ENCODE measurements at places on chromosomes 16 and 17. TPM values are rescaled to one million over a fixed set of nuclear protein-coding genes. Genes with fewer than 3 reads are reported as not detected.

Gene KRT9
- not detected for total RNA-seq

Gene KRT25
- not detected for total RNA-seq

- no peaks in the 10 kb centered on the region for H3K4me1 ChIP-seq
- no peaks in the 10 kb centered on the region for H3K36me3 ChIP-seq
These were observed 13.2 kb downstream of the DDX42 start for GRCh38 chr17:63786971-63787711.

DNA sequence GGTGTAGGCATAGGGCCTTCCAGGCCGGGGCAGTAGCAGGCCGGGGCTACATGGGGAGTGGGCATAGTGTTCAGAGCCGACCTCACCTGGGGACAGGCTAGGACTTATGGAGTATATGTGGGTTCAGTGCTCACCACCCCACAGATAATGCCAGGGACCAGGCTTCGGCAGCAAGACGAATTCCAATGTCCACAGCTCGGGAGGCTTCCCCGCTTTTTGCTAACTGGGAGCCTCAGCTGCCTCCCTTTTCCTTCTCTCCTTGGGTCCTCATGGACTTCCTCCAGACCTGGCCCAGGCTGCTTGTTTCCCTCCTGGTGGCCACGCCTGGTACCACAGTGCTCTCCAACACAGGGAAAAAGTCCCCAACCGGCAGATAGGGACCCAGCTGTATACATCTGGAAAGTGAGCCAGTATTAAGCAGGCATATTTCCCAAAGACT, 20.1 kb upstream of the SLC46A1 start:
- no peaks in the 10 kb centered on the region for H3K27me3 ChIP-seq
- H3K4me3 ChIP-seq = no peak overlapping the region
- no peaks in the 10 kb centered on the region for H3K36me3 ChIP-seq
- H3K4me1 ChIP-seq = no peaks in the 10 kb centered on the region
- H3K27ac ChIP-seq = no peak overlapping the region
- DNase-seq = no peak

GRCh38 chr17:57108671-57109392, 23.8 kb downstream of the AKAP1 start:
- peak overlapping the region; percentile 0 for H3K27ac ChIP-seq
- no peaks in the 10 kb centered on the region for H3K36me3 ChIP-seq
- DNase-seq = no peak
- H3K27me3 ChIP-seq = no peaks in the 10 kb centered on the region
- peaks cover 61% of the 10 kb centered on the region for H3K4me1 ChIP-seq

Gene MATCAP1
- 3.8 TPM for total RNA-seq

- no peak overlapping the region for H3K4me3 ChIP-seq
- H3K27ac ChIP-seq = no peak overlapping the region
- no peaks in the 10 kb centered on the region for H3K4me1 ChIP-seq
- no peak for DNase-seq
- H3K27me3 ChIP-seq = no peaks in the 10 kb centered on the region
These were observed 5.1 kb upstream of the C17orf113 start for GRCh38 chr17:42055496-42055895.

GRCh38 chr16:8639694-8640093, 18.2 kb downstream of the METTL22 start:
- no peaks in the 10 kb centered on the region for H3K4me1 ChIP-seq
- H3K27me3 ChIP-seq = no peaks in the 10 kb centered on the region
- H3K27ac ChIP-seq = no peak overlapping the region
- no peak overlapping the region for H3K4me3 ChIP-seq
- DNase-seq = no peak
- H3K36me3 ChIP-seq = peaks cover 80% of the 10 kb centered on the region

- no peaks in the 10 kb centered on the region for H3K36me3 ChIP-seq
- H3K4me1 ChIP-seq = no peaks in the 10 kb centered on the region
- DNase-seq = no peak
- no peak overlapping the region for H3K27ac ChIP-seq
- no peak overlapping the region for H3K4me3 ChIP-seq
These were observed 14.5 kb upstream of the OR1E2 start for GRCh38 chr17:3448059-3448665.

Gene DLX4
- not detected for total RNA-seq

DNA sequence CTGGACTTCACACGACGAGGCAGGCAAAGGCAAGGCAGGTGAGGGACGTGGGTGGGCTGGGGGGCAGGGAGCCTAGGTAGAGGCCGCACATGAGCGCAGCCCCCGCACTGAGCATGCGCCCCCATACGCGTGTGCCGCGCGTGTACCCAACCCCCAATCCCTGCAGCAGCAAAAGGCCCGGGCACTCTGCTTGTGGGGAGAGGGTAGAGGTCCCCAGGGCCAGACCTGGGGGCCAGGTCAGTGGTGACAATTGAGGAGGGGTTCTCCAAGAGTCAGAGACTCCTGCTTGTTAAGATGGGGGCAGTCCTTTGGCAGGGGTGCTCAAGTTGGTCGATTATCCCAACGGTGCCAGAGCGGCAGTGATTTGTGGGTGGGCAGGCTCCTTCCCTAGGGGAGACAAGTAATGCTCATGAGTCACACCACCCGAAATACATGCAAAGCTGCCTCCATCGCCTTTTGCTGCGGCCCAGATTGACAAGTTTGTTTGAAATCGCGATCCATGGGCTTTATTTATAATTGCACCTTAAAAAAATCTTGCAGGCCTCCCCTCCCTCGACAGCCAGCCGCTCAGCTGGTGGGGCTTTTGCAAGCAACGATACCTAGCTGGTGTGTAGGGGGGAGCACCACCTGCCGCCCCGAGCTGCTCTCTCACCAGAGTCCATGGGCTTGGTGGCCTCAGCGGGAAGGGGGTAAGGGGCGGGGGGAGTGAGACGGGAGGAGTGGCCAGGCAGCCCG, 1.1 kb upstream of the GIT1 start:
- no peaks in the 10 kb centered on the region for H3K36me3 ChIP-seq
- no peak overlapping the region for H3K4me3 ChIP-seq
- no peak for DNase-seq
- no peaks in the 10 kb centered on the region for H3K4me1 ChIP-seq

DNA sequence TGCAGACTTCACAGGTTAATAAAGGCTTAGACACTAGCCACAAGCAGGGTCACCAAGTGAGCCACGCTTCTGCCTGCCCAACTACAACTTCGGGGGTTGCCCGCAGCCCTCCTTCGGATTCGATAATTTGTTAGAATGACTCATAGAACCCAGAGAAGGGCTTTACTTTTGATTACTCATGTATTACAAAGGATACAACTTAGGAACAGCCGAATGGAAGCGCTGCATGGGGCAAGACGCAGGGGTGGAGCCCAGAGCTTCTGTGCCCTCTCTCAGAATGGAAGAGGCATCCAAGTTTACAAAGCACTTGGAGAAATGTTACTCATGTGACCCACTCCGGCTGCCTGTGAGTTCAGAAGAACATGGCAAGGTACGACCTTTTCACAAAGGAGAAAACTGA, 7.5 kb upstream of the CDH5 start:
- H3K27me3 ChIP-seq = no peaks in the 10 kb centered on the region
- no peak for DNase-seq
- no peak overlapping the region for H3K27ac ChIP-seq
- no peak overlapping the region for H3K4me3 ChIP-seq
- no peaks in the 10 kb centered on the region for H3K36me3 ChIP-seq
- no peaks in the 10 kb centered on the region for H3K4me1 ChIP-seq

Gene FAHD1
- 30.4 TPM for total RNA-seq

GRCh38 chr17:31524926-31525800, 133.7 kb downstream of the RAB11FIP4 start:
- H3K36me3 ChIP-seq = no peaks in the 10 kb centered on the region
- no peak overlapping the region for H3K4me3 ChIP-seq
- DNase-seq = peak; percentile 92
- no peaks in the 10 kb centered on the region for H3K27me3 ChIP-seq
- no peaks in the 10 kb centered on the region for H3K4me1 ChIP-seq

- no peaks in the 10 kb centered on the region for H3K4me1 ChIP-seq
- H3K36me3 ChIP-seq = no peaks in the 10 kb centered on the region
- H3K27ac ChIP-seq = peak overlapping the region; percentile 91
- peak; percentile 40 for DNase-seq
- peak overlapping the region; percentile 52 for H3K4me3 ChIP-seq
- H3K27me3 ChIP-seq = no peaks in the 10 kb centered on the region
These were observed 860 bp upstream of the DCAF7 start for GRCh38 chr17:63549289-63549945.

Gene CCL4L2
- 2.5 TPM for total RNA-seq

DNA sequence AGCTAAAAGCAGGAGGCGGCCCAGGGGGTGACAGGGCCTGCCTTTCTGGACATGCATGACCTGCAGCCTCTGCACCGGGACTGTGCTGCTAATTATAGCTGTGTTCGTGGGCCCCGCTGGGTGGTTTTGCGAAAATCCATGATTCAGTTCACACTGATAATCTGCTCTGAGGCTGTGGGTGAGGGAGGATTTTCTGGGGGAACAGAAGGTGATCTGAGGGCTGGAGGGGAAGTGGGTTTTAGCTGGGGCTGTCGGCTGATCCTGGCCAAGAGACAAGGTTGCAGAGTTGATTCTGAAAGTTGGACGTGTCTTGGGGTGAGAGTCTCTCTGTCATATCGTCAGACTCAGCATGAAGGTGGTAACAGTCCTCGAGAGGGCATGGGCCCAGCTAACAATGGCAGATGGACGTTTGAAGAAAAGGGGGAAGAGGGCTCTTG, 187.5 kb upstream of the ZNF469 start:
- no peaks in the 10 kb centered on the region for H3K27me3 ChIP-seq
- no peak overlapping the region for H3K27ac ChIP-seq
- H3K4me1 ChIP-seq = no peaks in the 10 kb centered on the region

Gene CDC6
- total RNA-seq = 0.42 TPM

Gene CTCF
- total RNA-seq = 17.2 TPM

Gene GLIS2
- 1.4 TPM for total RNA-seq

- no peaks in the 10 kb centered on the region for H3K4me1 ChIP-seq
- H3K27ac ChIP-seq = no peak overlapping the region
- H3K4me3 ChIP-seq = no peak overlapping the region
- no peak for DNase-seq
- H3K36me3 ChIP-seq = no peaks in the 10 kb centered on the region
These were observed 536.9 kb downstream of the TMEM114 start for GRCh38 chr16:8053437-8053836.

Gene CD300E
- 0.24 TPM for total RNA-seq

Gene ZSWIM7
- total RNA-seq = 11.1 TPM

Gene SCN4A
- 0.27 TPM for total RNA-seq

Gene ERN2
- total RNA-seq = not detected

DNA sequence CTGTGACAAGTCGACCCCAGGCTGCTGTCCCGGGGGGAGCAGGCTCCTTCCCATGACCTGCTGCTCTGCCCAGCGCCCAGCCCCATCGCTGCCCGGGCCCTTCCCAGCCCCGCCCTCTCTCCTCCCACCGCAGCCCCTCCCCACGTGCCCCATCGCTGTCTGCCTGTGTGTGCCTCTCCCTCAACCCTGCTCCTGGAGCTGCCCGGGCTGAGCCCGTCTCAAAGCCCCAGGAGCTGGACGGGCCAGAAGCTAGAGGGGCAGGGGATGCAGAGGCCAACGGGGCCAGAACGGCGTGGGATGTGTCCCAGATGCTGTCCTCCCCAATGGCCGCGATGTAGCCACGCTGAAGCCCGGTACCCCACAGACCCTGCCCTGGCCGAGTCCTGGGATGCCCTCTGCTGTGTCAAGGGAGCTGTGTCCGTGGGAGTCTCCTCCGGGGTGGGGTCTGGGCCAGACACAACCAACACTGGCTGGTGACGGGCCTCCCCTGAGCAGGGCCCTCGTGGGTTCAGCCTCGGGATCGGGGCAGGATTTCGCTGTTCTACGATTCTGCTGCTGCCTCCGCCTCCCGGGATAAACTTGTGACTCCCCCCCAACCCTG, 118.2 kb upstream of the ZNF750 start:
- DNase-seq = peak; percentile 17
- H3K27ac ChIP-seq = no peak overlapping the region
- no peaks in the 10 kb centered on the region for H3K27me3 ChIP-seq
- H3K36me3 ChIP-seq = no peaks in the 10 kb centered on the region
- H3K4me3 ChIP-seq = no peak overlapping the region
- no peaks in the 10 kb centered on the region for H3K4me1 ChIP-seq

Gene C17orf100
- total RNA-seq = 2.3 TPM

DNA sequence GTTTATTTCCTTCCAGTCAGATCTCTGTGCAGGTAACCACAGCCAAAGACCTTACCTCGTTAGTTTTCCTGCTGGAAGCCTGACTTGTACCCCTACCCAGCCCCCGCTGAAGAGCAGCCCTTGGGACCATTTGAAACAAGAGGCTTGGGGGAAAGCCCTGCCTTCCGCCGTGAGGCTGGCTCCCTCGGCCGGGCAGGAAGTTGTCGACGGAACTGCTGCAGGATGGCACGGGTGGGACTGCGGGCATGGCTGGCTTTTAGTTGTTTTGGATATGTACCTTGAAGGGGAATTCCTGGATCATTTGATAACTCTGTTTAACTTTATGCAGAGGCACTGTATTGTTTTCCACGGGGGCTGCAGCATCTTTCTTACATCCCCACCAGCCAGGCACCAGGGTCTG, 49.0 kb upstream of the ENDOV start:
- DNase-seq = no peak
- peaks cover 75% of the 10 kb centered on the region for H3K36me3 ChIP-seq
- no peaks in the 10 kb centered on the region for H3K27me3 ChIP-seq
- H3K4me3 ChIP-seq = no peak overlapping the region

Gene KRTAP4-3
- not detected for total RNA-seq

DNA sequence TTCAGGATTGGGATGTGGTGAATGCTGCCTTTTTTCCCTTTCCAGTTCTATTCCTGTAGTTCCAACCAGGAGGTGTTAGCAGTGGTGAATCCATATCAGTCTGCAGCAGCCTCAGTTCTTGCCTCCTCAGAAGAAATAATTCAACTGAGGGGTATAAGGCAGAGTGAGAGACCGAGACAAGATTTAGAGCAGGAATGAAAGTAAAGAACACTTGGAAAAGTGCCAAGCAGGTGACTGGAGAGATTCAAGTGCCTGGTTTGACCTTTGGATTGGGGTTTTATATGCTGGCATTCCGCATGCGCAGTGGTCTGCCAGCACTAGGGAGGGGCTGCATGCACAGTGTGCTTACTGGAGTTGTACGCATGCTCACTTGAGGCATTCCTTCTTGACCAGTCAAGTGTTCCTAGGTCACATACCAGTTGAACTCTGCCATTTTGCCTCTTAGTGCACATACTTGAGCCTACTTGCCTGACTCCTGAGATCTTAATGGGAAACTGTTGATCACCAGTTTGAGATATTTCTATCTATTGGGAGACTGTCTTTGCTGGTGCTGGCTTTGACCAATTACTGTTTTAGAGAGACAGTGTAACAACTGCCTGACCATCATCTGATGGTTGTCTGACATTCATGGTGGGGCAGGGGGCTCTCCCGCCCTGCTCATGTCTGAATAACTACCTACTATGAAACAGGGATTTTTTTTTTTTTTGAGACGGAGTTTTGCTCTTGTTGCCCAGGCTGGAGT, 680 bp upstream of the CCL15 start:
- H3K36me3 ChIP-seq = peaks cover 3% of the 10 kb centered on the region
- DNase-seq = peak; percentile 88
- H3K27ac ChIP-seq = peak overlapping the region; percentile 74
- H3K4me3 ChIP-seq = peak overlapping the region; percentile 53
- H3K4me1 ChIP-seq = no peaks in the 10 kb centered on the region

Gene PLA2G10
- not detected for total RNA-seq
